Esophagus muscularis mucosa (tissue), 4 donors: ENCODE measurements at places on chromosomes 13 and 19. TPM values are rescaled to one million over a fixed set of nuclear protein-coding genes. Genes with fewer than 3 reads are reported as not detected.

EFNA2 gene
- not detected for total RNA-seq

DNA sequence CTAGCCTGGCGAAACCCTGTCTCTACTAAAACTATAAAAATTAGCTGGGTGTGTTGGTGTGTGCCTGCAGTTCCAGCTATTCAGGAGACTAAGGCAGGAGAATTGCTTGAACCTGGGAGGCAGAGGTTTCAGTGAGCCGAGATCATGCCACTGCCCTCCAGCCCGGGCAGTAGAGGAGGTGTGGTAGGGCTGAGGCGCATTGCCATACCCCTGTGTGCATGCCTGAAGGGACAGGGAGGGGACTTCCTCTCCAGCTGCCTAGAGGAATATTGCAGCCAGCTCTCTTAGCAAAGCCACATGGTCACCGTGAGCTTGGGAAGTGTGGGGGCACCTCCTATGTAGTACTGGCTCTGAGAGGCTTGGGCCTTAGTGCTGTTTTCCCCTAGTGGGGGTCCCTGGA is 29.2 kb upstream of the PEPD start:
- H3K27me3 ChIP-seq = peaks cover 20% of the 10 kb centered on the region
- H3K27ac ChIP-seq = no peak overlapping the region
- H3K4me1 ChIP-seq = no peaks in the 10 kb centered on the region
- no peak for DNase-seq
- no peak overlapping the region for H3K4me3 ChIP-seq

GRCh38 chr13:60583196-60583888 is 186.3 kb downstream of the TDRD3 start:
- no peak overlapping the region for H3K27ac ChIP-seq
- no peaks in the 10 kb centered on the region for H3K4me1 ChIP-seq
- no peaks in the 10 kb centered on the region for H3K27me3 ChIP-seq
- no peak for DNase-seq
- H3K36me3 ChIP-seq = no peaks in the 10 kb centered on the region

DNA sequence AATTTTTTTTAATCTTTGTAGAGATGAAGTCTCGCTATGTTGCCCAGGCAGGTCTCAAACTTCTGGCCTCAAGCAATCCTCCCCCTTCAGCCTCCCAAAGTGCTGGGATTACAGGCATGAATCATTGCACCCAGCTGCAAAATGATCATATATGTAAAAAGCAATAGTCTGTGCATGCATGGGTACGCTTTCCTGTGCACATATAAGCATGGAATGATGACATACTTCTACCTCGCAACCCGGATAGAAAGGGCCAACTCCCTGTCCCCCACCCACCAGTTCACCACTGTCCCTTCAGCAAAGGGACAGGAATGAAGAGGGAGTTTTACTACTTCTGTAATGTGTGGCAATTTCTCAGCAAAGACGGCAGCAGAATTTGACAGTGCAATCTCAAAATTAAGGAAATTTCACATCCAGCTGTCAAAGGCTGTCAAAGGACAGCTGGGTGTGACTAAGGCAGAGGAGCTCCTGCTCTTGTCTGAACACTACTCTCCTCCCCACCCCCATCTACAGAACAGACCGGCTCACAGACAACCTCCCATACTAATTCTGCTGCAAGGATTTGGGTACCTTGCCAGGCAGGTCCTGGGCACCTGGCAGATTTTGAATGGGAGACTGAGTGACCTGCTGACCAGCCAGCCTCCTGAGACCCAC is 95.6 kb downstream of the TSHZ3 start:
- H3K36me3 ChIP-seq = no peaks in the 10 kb centered on the region
- H3K4me1 ChIP-seq = peaks cover 11% of the 10 kb centered on the region
- no peak overlapping the region for H3K4me3 ChIP-seq
- no peaks in the 10 kb centered on the region for H3K27me3 ChIP-seq
